Activated B cell treated with CpG ODN at 0.5 μM for 24 hours (primary cell): ENCODE measurements at places on chromosomes 6 and 20.
A peak's percentile ranks its signal among the peaks of the same experiment; 100 is the strongest.

DNA sequence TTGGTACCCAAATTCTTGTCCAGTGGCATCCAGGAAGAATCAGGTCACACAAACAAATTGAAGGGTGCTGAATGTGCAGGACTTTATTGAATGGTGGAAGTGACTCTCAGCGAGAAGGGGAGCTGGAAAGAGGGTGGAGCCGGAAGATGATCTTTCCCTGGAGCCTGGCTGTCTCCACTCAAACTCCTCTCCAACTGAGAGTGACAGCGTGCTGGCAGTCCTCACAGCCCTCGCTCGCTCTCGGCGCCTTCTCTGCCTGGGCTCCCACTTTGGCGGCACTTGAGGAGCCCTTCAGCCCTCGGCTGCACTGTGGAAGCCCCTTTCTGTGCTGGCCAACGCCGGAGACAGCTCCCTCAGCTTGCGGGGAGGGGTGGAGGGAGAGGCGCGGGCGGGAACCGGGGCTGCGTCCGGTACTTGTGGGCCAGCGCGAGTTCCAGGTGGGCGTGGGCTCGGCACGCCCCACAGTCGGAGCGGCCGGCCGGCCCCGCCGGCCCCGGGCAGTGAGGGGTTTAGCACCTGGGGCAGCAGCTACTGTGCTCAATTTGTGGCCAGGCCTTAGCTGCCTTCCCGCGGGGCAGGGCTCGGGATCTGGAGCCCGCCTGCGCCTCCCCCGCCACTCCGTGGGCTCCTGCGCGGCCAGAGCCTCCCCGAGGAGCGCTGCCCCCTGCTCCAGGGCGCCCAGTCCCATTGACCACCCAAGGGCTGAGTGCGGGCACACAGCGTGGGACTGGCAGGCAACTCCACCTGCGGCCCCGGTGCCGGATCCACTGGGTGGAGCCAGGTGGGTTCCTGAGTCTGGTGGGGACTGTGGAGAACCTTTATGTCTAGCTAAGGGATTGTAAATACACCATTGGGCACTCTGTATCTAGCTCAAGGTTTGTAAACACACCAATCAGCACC lies 26.7 kb upstream of the MBOAT1 start:
- H3K27me3 ChIP-seq = no peaks in the 10 kb centered on the region
- H3K4me1 ChIP-seq = no peaks in the 10 kb centered on the region
- H3K36me3 ChIP-seq = no peaks in the 10 kb centered on the region
- no peak for DNase-seq

- peaks cover 19% of the 10 kb centered on the region for H3K4me1 ChIP-seq
- H3K4me3 ChIP-seq = peak overlapping the region; percentile 73
- H3K27ac ChIP-seq = peak overlapping the region; percentile 21
- no peaks in the 10 kb centered on the region for H3K27me3 ChIP-seq
- no peak for DNase-seq
Measured at GRCh38 chr6:26576929-26577719, 19.6 kb upstream of the ABT1 start.

DNA sequence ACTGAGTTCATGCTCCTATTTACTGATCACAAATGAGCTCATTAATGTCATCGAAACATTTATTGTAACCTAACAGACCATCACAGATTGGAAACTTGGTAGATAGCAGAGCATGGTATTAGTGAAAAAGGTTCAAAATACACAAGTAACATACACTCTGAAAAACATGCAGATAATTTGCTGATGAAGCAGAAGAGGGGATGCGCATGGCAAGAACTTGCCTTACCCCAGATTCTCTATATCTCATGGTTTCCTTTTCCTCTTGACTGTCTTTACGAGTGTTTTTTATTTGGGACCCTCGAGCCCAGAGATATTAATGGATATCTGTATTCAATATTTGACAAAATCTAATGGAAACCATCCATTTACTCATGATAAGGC lies 37.6 kb downstream of the QRSL1 start:
- peak overlapping the region; percentile 87 for H3K27ac ChIP-seq
- H3K27me3 ChIP-seq = no peaks in the 10 kb centered on the region
- peaks cover 42% of the 10 kb centered on the region for H3K36me3 ChIP-seq
- H3K4me1 ChIP-seq = peaks cover 64% of the 10 kb centered on the region

GRCh38 chr6:120805276-120805675 lies 529.0 kb downstream of the TBC1D32 start:
- no peak overlapping the region for H3K4me3 ChIP-seq
- no peak overlapping the region for H3K27ac ChIP-seq
- H3K36me3 ChIP-seq = no peaks in the 10 kb centered on the region
- no peaks in the 10 kb centered on the region for H3K4me1 ChIP-seq
- H3K27me3 ChIP-seq = no peaks in the 10 kb centered on the region

DNA sequence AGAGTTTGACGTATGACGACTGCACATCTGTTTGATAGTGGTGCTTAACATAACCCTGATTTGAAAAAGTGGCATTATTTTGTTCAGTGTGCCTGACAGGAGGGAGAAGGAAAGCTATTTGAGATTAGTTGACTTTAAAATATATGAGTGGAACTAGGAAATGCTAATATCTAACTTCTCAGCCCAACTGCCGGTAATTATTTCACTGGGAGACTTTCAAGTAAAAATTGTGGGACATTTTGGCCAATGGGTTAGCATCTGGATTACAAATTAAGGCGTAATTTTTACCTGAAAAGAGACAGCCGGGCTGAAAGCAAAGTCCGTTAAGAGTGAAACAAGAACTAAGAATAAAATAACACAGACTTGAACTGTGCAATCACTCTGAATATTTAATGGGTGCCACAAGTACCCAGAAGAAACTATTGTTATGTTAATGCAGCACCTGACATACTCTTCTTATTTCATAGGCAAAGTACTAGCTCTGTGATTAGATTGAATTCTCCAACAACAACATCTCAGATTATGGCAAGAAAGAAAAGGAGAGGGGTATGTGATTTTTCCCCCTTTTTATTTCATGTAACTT lies 2.0 kb downstream of the HEY2 start:
- no peak for DNase-seq
- H3K27ac ChIP-seq = no peak overlapping the region
- peaks cover 40% of the 10 kb centered on the region for H3K27me3 ChIP-seq
- no peaks in the 10 kb centered on the region for H3K36me3 ChIP-seq
- H3K4me3 ChIP-seq = no peak overlapping the region

GRCh38 chr6:8064638-8065518 lies 689 bp upstream of the BLOC1S5 start:
- no peaks in the 10 kb centered on the region for H3K27me3 ChIP-seq
- H3K4me3 ChIP-seq = peak overlapping the region; percentile 93
- H3K27ac ChIP-seq = peak overlapping the region; percentile 91
- DNase-seq = no peak
- H3K36me3 ChIP-seq = peaks cover 19% of the 10 kb centered on the region
- H3K4me1 ChIP-seq = peaks cover 24% of the 10 kb centered on the region

- H3K36me3 ChIP-seq = no peaks in the 10 kb centered on the region
- DNase-seq = no peak
- no peak overlapping the region for H3K27ac ChIP-seq
Measured at GRCh38 chr6:4316867-4317400, 181.6 kb upstream of the ECI2 start.

DNA sequence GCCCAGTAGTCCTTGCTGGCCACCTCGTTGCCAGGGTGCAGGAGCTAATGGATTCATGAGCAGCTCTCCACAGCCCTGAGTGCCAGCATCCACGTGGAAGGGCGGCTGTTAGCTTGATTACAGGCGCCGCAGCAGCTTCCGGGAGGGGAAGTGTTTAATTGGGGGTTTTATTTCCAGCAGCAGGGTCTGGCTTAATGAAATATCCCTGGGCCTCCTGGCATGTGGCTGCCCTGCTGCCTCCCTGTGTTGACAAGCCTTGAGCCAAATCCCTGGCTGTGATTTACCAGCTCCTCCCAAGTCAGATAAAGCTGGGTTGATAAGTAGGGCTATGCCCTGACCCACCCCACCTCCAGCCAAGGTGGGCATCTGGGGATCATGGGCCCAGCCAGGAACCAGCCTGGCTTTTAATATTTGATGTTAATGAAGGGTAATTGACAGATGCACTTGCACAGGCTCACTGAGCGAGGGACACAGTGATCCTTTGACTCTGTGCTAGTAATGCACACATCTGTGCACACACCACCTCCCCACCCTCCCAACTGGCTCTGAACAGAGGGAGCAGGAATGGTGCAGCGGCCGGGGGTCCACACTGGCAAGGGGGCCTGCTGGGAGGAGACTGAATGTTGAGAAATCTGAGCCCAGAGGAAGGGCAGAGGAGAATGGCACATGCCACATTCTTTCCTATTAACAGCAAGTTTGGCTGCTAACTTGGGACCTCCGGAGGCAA lies 13.6 kb downstream of the GLP1R start:
- H3K27ac ChIP-seq = no peak overlapping the region
- no peak for DNase-seq
- peaks cover 22% of the 10 kb centered on the region for H3K27me3 ChIP-seq

DNA sequence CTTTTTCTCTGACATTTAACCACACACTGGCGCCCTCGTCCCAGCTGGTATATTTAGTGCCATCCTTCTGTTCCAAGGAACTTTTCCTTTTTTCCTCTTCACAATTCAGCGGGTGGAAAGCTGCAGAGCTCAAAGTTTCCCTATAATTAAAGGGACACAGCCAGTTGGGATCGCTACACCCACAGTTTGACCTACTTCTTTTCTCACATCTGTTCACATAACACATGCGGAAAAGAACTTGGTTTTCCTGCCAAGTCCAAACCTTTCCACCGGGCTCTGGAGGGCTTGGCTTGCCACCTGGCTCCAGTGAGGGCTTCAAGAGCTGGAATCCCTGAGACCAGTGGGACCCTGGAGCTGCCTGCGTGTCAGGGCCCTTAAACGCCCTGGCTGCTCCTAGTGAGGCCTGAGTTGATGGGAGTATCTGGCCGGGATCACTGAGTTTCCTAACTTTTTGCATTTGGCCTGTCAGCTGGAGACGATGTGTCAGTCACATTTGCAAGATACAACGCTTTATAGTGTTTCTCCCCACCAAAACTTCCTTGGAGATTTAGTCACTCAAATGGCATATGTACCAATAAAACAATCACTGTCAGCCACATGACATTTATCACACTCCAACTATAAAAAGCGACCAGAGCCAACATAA lies 176.0 kb downstream of the SASH1 start:
- H3K4me3 ChIP-seq = no peak overlapping the region
- H3K36me3 ChIP-seq = no peaks in the 10 kb centered on the region
- no peak for DNase-seq

- H3K4me1 ChIP-seq = no peaks in the 10 kb centered on the region
- DNase-seq = no peak
- H3K36me3 ChIP-seq = no peaks in the 10 kb centered on the region
- H3K27ac ChIP-seq = no peak overlapping the region
- H3K27me3 ChIP-seq = peaks cover 6% of the 10 kb centered on the region
- H3K4me3 ChIP-seq = no peak overlapping the region
Measured at GRCh38 chr6:115909923-115910546, 150.7 kb downstream of the FRK start.

DNA sequence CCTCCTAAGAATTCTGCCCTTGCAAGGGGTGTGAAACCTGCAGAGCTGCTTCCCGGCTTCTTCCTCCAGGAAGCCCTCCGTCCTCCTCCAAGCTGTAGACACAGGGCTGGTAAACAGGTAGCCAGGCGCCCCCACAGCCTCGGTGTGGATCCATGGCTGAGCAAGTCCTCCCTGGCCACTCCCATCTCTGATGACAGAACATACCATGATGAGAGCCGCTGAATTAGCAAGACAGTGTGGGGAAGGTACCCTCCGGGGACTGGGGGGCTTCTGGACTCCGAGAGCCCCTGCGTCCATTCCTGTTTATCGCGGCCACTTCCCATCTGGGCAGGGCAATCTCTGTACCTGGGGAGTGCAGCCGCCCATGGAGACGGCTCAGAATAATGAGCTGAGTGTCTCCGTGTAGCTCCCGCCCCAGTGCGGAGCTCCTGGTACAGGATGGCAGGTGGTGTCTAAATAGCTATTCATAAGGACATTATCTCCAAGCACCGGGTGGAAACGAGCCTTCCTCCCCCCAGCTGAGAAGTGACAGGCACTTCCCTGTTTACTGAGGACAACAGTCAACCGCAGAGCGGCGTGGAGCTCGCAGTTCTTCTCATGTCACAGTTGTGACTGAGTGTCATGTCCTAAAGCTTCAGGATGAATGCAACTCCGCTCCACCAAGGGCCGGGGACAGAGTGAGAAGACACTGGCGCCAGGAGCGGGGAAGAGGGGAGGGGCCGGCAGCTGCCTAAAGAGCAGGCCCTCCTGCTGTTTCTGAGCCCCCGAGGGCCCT lies 22.7 kb upstream of the NTSR1 start:
- peaks cover 7% of the 10 kb centered on the region for H3K27me3 ChIP-seq
- no peaks in the 10 kb centered on the region for H3K36me3 ChIP-seq
- no peak for DNase-seq
- peaks cover 8% of the 10 kb centered on the region for H3K4me1 ChIP-seq

DNA sequence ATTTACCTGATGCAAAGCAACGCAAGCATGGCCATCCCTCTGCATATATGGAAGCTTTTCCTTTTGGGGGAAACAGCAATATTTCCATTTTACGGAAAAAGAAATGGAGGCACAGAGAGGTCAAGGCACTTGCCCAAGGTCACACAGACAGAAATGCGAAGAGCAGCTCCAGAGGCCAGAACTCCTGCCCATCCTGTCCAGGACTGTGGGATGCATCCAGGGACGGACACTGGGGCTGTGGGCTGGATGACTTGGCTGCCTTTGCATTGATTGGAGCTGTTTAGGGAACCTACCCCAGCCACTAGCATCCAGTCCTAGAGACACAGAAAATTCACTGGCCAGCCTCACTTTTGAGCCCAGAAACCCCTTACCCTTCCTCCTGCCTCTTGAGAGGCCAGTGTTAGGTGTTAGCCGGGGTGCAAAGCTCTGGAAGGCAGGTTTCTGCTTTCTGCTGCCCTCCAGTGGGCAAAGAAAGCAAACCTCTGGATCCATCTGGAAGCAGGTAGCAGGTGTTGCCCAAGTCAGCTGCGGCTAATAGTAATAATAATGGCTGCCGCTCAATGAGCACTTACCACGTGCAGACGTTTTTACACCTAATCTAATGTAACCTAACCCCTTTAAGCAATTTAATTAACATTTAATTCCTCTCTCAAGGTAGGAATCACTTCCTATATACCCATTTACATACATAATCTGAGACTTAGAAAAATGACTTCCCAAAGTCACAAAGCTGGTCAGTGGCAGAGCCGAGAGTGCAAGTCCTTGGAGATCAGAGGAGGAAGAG lies 31.7 kb upstream of the CCN5 start:
- DNase-seq = no peak
- H3K27ac ChIP-seq = no peak overlapping the region
- H3K4me1 ChIP-seq = peaks cover 2% of the 10 kb centered on the region

DNA sequence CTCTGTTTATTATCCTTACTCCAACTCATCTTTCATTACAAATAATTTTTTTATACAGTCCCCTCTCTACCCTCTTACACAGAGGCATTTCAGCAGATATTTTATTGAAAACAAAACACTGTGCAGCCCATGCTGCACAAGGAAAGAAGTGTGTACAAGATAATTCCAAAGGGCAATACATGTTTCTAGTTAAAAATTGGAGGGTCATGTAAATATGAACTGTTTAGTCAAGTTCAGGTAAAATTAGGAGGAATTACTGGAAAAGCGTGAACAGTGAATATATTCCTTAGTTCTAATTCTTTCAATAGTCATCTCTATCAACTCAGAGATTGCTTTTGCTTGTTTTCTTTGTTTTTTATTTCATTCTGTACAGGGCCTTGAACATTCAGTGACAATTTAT lies 27.9 kb upstream of the TSPYL1 start:
- no peaks in the 10 kb centered on the region for H3K27me3 ChIP-seq
- no peaks in the 10 kb centered on the region for H3K36me3 ChIP-seq
- no peak overlapping the region for H3K27ac ChIP-seq
- peaks cover 19% of the 10 kb centered on the region for H3K4me1 ChIP-seq
- H3K4me3 ChIP-seq = no peak overlapping the region
- DNase-seq = no peak
